ENCODE measurements at places on chromosomes 4 and X.

DNA sequence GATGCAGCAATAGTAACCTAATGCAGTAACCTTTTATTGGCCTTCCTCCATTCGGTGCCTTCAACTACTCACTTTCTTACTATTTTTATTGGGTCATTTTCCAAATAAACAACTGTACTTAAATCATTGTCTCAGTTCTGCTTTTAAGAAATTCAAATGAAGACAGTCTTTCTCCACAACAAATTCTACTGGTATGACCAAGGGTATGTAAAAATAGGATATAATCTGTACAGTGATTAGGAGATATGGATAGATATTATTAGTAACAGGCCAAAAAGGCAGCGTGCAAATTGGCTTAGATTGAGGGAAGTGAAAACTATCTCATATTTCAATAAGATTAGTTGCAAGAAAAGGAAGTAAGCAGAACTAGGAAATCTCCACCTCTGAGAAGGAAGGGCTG, 177.4 kb upstream of the PPP1R2C start:
- DNase-seq, result no peak

GRCh38 chrX:10582215-10582733, 38.1 kb downstream of the MID1 start:
- DNase-seq, result no peak

GRCh38 chrX:149476513-149476912, 28.6 kb downstream of the IDS start:
- no peak for DNase-seq

DNA sequence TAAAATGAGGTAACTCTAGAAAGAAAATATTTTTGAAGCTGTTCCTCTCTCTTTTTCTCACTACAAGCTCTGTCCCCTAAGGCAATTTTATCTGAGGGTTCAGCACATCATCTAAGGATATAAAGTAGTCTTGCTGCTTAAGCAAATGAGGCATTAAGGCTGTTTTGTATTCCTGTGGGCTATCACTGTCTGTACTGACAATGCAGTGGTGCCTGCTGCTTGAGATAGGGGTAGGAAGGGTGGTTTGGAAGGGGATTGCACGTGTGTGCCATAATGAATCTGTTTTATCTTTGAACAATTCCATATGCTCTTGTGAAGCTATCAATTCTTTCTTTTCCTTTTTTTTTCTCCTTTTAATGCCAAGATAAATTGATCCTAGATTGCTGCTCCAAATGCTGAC, 128.0 kb upstream of the ATOH1 start:
- no peak for DNase-seq

- no peak for DNase-seq
Observed at GRCh38 chr4:107388736-107389274, 331.2 kb downstream of the PAPSS1 start.

- DNase-seq, result no peak
Observed at GRCh38 chrX:86981326-86981879, 536.2 kb upstream of the KLHL4 start.

DNA sequence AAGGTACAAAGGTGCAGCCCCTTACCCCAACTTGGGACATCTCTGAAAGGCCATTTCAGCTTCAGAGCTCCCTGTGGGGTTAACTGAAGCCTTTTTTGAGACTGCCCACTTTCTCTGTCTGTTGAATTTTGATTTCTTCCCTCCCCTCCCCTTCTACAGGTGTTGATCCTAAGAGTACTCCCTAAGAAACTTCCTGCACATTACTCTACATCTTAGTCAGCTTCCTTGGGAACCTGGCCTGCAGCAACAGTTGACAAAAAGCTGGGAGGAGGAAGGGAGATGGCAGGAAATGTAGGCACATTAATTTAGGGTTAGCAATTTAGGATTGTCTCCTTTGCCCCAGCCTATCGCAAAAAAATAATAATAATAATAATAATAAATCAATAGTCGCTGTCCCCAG, 1.2 kb upstream of the IDS start:
- no peak for DNase-seq

DNA sequence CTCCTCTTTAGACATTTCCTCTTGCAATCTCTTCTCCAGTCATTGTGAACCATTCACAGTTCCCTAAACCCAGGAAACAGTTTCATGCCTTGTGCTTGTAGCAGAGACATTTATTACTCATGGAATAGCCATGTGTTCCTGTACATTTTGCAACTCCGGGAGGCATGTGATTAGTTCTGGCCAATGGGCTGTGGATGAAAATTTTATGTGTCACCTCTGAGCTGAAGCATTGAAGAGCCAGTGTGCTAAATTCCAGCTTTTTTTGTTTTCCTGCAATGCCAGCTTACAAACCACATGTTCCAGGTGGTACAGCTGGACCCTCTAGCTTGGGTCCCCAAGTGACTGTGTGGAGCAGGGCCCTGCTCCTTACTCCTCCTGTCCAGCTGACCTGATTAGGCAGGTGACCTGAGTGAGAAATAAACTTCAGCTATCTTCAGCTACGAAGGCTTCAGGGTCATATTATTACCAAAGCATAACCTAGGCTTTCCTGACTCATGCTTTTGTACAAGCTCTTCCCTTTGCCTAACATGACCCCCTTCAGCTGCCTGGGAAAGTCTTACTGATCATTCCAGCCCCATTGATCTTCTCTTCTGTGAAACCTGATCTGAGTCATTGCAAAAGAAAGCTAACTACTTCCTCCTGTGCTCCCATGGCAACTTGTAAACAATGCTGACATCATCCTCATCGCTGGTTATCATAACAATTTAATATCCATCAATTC, 200.4 kb downstream of the PTTG2 start:
- peak; percentile 10 for DNase-seq

DNA sequence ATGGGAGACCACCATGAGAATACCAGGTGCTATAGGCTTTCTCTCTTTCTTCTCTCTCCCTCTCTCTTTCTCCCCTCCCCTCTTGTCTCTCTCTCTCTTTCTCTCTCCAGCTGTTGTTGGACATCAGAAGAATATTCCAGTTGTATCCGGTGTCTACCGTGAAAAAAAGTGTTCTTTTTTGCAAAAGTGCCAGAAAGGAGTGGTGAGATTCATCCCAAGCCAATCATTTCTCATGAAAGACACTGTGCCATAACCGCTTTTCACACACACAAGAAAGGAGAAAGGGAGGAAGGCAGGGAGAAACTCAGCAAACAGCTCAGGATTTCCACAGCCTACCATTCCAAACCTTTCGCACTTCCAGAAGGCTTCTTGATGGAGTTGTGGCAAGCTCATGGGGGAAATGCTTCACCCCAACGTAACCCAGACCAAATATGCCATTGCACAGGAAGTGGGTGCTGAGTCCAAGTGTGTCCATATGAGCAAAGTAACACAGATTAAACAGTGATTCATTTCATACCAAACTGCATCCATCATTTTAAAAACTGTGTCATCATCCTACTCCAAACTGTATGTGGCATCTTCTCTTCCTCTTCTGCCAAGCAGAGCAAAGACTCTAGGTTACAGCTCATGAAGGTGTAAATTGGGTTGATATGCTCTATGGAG, 224.0 kb downstream of the APBB2 start:
- no peak for DNase-seq

- DNase-seq, result no peak
Observed at GRCh38 chrX:110051559-110051958, 48.6 kb downstream of the TMEM164 start.

GRCh38 chr4:97507587-97508245, 635.6 kb downstream of the STPG2 start:
- no peak for DNase-seq

GRCh38 chr4:170990989-170991589, 822.1 kb upstream of the GALNTL6 start:
- no peak for DNase-seq

DNA sequence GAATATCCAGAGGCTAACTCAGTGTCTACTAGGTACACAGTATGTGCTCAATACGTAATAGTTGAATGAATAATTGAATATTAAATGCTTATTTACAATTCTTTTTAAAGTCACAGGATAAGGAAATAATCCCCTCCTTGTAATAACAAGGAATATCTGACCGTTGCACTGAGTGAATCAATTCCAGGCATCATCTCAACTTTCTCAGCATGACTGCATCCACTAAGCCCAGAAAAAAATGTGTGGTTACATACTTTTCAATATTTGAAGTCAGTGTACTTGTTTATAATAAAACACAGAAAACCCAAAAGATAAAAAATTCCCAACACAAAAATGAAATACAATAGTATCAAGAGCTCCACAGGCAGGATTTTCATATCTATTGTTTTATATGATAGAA, 105.4 kb downstream of the TMEM144 start:
- DNase-seq, result no peak

- DNase-seq, result no peak
Observed at GRCh38 chrX:46551494-46552128, 6.4 kb upstream of the ZNF674 start.

DNA sequence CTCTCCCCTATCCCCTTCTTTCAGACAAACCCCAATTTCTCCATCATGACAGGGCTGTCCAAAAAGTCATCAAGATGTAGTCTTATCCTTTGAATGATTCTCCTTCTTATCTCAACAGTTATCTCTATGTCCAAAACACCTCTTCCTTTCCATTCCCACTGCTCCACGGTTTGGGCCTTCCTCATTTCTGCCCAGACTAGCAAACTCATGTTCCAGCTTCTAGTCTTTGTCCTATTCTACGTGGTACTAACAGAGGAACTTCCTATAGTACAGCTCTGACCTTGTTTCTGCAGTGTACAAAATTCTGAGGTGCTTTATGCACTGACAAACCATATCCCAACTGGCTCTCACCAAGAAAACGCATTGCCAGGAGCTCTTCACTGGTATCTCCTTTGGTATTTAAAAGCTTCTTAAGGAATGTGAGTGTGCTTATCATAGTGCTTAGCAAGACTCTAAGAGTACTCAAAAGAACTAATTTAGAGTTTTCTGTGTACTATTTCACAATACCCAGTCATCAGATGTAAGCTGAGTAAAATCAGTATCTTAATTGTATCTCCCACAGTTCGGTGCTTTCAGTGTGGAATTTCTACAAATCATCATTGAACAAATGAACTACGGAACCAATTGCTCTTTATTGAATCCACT, 65.5 kb downstream of the MAML3 start:
- DNase-seq, result no peak

DNA sequence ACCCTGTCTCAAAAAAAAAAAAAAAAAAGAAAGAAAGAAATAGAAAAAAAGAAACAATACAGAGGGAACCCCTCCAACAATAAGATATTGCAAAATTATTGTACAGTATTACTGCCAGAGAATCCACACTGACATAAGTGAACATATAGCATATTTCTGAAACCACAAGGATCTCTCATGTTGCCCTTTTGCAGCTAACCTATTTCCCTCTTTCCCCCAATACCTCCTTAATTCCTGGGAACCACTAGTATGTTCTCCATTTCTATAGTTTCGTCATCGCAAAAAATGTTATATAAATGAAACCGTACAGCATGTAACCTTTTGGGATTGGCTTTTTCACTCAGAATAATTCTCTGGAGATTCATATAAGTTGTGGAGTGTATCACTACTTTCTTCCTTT, 20.0 kb upstream of the BMP2K start:
- no peak for DNase-seq

DNA sequence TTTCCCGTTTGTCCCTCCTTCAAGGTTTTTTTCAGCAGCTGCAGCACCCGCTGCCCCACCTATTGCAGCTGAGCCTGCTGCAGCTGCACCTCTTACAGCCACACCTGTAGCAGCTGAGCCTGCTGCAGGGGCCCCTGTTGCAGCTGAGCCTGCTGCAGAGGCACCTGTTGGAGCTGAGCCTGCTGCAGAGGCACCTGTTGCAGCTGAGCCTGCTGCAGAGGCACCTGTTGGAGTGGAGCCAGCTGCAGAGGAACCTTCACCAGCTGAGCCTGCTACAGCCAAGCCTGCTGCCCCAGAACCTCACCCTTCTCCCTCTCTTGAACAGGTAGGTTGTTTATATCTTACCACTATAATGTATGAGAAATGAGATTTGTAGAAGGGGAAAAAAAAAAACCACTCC, 4.5 kb downstream of the PRR27 start:
- no peak for DNase-seq

DNA sequence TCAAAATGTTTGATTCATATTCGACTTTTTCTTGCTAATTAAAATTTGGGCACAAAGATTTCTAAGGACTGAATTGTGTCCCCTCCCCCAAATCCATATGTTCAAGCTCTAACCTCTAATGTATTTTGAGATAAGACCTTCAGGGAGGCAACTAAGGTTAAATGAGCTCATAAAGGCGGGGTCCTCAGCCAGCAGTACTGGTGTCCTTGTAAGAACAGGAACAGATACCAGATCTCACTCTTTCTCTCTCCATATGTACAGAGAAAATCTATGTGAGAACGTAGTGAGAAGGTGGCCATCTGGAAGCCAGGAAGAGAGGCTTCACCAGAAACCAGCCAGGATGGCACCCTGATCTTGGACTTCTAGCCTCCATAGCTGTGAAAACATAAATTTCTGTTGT, 116.9 kb downstream of the VEGFC start:
- no peak for DNase-seq
